ENCODE measurements at places on chromosomes 6 and 20. TPM values are rescaled to one million over a fixed set of nuclear protein-coding genes. Genes with fewer than 3 reads are reported as not detected.

HSPA1L gene
- total RNA-seq, result 1.7 TPM

DEFB132 gene
- not detected for total RNA-seq

CLDN20 gene
- total RNA-seq, result not detected

PSORS1C2 gene
- not detected for total RNA-seq

GABBR1 gene
- 130 TPM for total RNA-seq

MRS2 gene
- 27.5 TPM for total RNA-seq

CLVS2 gene
- total RNA-seq, result 0.11 TPM

LY6G6F gene
- not detected for total RNA-seq

Data from mesothelial cell of epicardium (in vitro differentiated cells).